ENCODE measurements at places on chromosomes 13 and 19.

DNA sequence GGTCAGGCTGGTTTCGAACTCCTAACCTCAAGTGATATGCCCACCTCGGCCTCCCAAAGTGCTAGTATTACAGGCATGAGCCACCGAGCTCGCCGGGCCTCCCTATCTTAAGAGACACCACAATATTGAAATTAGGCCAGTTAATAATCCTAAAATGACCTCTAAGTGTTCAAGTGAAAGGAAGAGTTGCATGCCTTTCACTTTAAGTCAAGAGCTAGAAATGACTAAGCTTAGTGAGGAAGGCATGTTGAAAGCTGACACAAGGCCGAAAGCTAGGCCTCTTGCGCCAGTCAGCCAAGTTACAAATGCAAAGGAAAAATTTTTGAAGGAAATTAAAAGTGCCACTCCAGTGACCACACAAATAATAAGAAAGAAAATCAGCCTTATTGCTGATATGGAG lies 144.5 kb upstream of the FNDC3A start:
- DNase-seq, result no peak

- peak; percentile 13 for DNase-seq
Measured at GRCh38 chr13:114079601-114080536, 52.6 kb downstream of the RASA3 start.

- peak; percentile 77 for DNase-seq
Measured at GRCh38 chr19:10424011-10424637, 3.8 kb downstream of the PDE4A start.

- DNase-seq, result no peak
Measured at GRCh38 chr13:58823701-58824100, 1192.2 kb downstream of the PCDH17 start.

DNA sequence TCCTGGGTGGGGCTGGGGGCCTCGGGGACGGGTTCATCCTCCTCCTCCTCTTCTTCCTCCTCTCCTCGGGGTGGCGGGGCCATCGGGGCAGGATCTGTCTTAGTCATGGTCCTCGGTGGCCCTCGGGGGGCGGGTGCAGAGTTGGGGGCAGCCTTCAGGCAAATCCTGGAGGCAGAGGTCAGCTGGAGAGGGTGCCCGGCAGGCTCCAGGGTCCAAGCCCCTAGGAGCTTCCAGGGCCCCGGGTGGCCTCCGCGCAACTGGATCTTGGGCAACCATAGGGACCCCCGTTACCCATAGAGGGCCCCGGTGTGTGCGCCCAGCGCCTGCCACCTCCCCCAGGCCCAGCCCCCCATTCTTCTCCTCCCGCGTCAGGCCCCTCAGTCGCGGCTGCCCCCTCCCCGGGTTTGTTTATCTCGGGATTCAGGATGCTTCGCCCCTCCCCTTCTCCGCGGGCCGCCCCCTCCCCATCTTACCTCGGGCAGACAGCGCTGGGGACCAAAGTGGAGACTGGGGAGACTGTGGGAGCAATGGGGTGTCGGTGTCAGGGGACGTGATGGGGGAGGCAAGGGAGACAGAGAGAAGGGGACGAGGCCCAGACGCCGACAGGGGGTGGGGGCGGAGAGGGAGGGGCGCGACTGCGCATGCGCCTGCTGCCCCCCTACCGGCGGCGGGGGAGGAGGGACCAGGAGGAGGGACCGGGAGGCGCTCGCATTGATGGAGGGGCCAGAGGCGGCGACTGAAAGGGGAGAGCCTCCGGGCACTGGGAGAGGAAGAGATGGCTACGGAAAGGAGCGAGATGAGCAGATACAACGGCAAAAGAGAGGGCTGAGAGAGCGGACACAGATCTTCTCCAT lies at the start of gene CLIP3:
TSS of gene CLIP3 (minus strand) at position 623 of the 854 bp plus-strand sequence. CDS start at position 107, 516 bp downstream.
- DNase-seq, result peak; percentile 69

GRCh38 chr19:49151267-49152118 lies 3.7 kb downstream of the HRC start:
- DNase-seq, result peak; percentile 56

- no peak for DNase-seq
Measured at GRCh38 chr13:113040597-113041292, 64.8 kb upstream of the F7 start.

DNA sequence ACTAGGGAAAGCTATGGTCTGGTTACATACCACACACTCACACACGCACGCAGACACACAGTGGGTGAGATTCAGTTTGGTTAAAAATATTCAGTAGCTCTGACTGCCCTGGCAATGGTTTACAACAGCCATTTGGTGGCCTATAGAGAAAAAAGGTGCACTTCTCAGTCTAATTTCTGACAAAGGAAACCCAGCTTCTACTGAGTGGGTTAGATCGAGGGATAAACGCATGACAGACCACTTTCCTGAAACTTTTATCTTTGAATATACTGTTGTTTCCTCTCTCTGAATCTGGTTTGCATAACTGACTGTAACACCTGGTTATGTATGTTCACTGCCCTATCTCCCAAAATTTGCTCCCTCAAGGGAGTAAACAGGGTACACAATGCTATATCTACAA lies 2.5 kb downstream of the LIG4 start:
- DNase-seq, result no peak

DNA sequence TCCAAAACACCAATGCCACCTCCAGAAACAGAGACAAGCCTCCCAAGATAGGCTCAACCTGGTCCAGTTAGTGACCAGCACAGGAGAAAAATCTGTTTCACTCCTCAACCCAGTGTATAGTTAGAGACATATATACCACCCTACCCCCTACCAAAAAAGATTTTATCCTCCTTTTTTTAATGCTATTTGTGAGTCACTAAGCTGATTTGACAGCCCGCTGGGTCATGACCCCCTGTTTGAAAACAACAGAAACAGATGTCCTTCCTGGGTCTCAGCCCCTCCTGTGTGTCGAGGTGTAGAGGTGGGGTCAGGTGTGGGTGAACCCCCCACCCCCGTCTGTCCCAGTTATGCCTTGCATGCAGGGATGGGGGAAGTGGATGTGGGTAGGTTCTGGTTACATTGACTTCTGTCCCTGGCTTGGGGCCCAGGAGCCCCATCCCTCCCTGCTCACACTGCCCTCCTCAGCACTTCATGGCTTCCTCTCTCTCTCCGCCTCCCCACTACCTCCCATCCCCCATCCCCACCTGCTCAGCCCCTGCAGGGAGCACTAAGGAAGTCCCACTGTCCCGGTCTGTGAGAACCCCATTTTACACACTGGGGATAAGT lies 14.0 kb upstream of the TOMM40 start:
- no peak for DNase-seq

GRCh38 chr19:56297010-56297409 lies 17.6 kb downstream of the ZSCAN5A start:
- DNase-seq, result no peak

- DNase-seq, result no peak
Measured at GRCh38 chr13:110726726-110727125, 13.2 kb downstream of the ING1 start.

DNA sequence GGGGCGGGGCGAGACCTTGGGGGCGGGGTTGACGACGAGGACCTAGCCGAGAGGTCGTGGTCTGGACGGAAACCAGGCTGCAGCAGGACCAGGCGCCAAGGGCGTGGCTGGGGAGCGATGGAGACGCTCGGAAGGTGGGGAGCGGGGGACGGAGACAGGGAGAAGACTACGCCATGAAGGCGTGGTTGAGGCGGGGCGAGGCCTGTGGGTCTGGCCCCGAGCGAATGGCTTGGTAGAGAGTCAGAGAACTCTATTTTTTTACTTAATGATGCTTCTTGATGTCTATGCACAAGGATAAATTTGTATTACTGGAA lies 674 bp upstream of the FBXL12 start:
- no peak for DNase-seq

DNA sequence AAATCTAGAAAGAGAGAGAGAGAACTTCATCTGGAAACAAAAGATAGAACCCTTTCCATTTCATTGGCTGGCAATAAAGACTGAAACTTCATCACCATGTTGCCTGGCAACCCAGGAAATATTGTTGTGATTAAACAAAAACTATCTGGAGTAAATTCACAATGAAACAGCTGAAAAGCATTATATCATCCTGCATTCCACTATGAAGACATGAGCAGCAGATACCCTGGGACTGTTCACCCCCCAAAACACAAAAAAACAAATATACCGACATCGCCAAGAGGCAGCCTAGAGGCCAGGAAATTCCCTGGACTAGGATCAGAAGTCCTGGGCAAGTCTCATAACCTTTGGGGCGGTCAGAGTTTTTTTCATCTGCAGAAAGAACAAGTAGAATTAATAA lies 158.3 kb downstream of the FOXO1 start:
- no peak for DNase-seq

- no peak for DNase-seq
Measured at GRCh38 chr13:95833719-95834118, 156.8 kb downstream of the DNAJC3 start.

- DNase-seq, result no peak
Measured at GRCh38 chr13:25207291-25207810, 35.3 kb upstream of the AMER2 start.

DNA sequence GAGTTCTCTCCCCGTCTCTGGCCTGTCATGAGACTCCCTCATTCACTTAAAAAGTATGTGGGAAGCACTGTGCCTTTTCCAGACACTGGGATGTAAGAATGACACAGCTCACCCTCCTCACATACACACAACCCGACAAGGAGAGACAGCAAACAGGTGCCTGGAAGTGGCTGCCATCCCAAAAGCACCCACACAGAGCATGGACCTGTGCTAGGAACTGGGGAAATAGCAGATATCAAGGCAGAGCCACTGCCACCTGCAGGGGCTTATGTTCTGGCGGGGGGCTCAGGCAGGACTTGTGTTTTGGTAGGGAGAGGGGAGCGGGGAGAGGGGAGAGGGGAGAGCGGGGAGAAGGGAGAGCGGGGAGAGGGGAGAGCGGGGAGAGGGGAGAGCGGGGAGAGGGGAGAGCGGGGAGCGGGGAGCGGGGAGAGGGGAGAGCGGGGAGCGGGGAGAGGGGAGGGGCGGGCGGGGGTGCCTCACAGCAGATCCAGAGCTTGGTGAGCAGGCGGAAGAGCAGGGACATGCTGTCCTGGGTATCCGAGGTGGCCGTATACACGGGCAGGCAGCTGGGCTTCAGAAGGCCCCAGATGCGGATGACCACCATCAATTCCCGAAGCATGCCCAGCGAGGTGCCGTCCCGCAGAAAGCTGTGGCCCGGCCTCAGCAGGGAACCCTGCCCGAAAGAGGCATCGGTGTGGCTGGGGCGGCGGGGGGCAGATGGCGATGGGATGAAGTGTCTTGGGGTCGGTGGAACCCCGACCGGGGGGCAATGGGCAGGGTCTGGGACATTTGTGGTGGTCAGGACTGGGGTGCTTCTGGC lies 12.2 kb downstream of the CFD start:
- DNase-seq, result no peak

DNA sequence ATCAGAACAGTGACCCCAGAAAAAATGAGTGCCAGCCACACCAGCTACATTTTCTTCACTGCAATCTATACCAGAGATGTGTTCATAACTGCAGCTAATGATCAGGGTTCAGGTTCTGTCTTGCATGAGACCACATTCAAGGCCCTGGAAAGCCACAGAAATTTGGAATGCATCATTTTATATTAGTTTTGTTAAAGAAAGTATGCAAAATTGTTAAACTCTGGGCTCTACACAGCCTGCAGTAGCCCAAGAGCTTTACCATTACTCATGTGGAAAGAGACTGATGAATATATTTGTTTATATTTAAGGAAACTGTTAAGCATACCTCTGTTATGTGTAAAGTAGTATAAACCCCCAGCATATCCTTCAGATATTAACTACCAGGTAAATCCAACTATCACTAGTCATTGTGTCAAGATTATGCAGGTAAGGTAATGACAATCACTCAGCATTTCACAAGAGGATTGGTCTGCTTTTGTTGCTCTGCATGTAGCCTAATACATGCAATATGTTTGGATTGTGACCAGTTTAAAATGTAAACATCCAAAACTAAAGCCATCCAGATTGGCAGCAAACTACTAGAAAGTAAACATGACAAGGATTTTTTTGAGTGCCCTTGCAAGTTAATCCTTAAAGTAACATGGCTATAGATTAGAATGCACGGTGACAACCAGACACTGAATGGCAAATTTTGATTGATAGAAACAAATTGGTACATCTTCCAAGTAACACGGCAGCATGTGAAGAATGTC lies 429.1 kb upstream of the ARGLU1 start:
- no peak for DNase-seq

DNA sequence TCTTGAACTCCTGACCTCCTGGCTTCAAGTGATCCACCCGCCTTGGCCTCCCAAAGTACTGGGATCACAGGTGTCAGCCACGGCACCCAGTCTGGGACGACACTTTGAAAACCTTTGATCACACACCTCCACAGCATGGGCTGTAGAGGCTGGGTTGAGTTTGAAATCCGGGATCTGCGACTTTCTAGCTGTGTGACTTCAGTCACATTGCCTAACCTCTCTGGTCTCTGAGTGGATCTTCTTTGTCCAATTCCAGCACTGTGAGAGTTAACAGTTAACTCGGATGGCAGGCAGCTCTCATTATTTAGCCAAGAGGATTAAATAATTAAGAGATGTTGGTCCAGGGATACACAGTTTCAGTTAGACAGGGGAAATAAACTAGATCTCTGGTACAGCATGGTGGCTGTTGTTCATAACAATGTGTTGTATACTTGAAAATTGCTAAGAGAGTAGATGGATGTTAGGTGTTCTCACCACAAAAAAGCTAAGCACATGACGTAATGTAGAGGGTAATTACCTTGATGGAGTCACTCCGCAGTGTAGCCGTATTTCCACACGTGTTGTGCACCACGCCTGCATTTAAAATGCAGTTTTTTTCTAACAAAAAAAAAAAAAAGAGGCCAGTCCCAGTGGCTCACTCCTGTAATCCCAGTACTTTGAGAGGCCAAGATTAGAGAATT lies 1.9 kb downstream of the GALP start:
- no peak for DNase-seq

DNA sequence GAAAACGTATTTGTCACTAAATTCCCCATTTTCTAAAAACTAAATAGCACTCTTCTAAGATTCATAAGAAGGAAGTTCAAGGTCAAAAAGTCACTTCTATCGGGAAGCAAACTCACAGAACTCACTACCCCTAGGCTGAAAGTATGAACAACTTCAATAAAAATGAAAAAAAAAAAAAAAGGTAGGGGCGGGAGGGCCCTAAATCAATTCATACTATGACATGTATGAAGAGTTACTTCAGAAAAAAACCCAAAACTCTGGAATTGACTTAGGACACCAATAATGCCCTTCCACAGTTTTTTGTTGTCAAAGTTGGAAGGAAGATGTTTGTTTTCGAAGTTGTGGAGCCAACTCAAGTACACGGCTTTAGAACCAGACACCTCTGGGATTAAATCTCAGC lies 1.1 kb downstream of the SUCLA2 start:
- DNase-seq, result no peak

DNA sequence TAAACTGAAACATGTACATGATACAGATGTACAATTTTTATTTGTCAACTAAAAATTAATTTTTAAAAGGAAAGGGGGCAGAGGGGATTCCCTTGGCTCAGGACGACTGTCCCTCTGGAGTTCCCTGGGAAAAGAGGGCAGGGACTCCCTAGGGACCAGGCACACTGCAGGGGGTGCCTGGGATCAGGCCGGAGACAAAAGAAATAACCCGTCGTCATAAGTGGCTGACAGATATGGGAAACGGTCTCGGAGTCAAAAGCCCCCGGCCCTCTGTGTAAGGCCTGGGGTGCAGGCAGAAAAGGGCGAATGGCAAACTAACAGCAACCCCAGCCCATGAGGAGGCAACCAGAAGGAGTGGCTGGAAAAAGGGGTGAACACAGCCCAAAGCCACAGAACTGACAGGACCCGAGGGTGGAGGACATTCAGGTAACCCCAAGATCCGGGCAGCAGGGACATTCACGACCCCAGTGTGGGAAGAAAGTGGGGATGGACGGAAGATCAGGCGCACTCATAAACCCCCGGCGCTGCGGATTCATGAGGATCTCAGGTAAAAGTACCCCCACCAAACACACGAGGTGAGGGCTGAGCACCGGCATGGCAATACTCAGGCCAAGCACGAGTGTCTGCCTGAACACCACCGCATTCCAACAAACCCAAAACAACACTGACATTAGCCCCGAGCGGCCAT lies 6.7 kb downstream of the MLLT1 start:
- no peak for DNase-seq
